ENCODE measurements at places on chromosomes 13 and 19. TPM values are rescaled to one million over a fixed set of nuclear protein-coding genes. Genes with fewer than 3 reads are reported as not detected.

The CD37 gene
- total RNA-seq, result 373 TPM

The ZNF284 gene
- 1.6 TPM for total RNA-seq

The APC2 gene
- total RNA-seq, result 0.44 TPM

The CKM gene
- total RNA-seq, result not detected

The IGFL1 gene
- total RNA-seq, result not detected

The ACER1 gene
- 1.5 TPM for total RNA-seq

The C19orf81 gene
- not detected for total RNA-seq

The ATP12A gene
- not detected for total RNA-seq

The KIRREL2 gene
- not detected for total RNA-seq

The CDC16 gene
- 69.3 TPM for total RNA-seq

The TGFBR3L gene
- total RNA-seq, result 1.4 TPM

The INAFM1 gene
- total RNA-seq, result 9.2 TPM

The ADAMTS10 gene
- 33.1 TPM for total RNA-seq

The C5AR2 gene
- 0.70 TPM for total RNA-seq

The CALR3 gene
- total RNA-seq, result not detected

The MYO1F gene
- total RNA-seq, result 270 TPM

The ZNF428 gene
- total RNA-seq, result 26.3 TPM

The MAMSTR gene
- 0.42 TPM for total RNA-seq

The ZNF560 gene
- total RNA-seq, result not detected

The ZNF730 gene
- not detected for total RNA-seq

Data from T-helper 17 cell (primary cell).